ENCODE measurements at places on chromosomes 7 and 10.

GRCh38 chr7:45915606-45916005 is 5.5 kb downstream of the IGFBP3 start:
- DNase-seq = no peak

GRCh38 chr7:133294234-133294633 is 41.4 kb downstream of the EXOC4 start:
- no peak for DNase-seq

DNA sequence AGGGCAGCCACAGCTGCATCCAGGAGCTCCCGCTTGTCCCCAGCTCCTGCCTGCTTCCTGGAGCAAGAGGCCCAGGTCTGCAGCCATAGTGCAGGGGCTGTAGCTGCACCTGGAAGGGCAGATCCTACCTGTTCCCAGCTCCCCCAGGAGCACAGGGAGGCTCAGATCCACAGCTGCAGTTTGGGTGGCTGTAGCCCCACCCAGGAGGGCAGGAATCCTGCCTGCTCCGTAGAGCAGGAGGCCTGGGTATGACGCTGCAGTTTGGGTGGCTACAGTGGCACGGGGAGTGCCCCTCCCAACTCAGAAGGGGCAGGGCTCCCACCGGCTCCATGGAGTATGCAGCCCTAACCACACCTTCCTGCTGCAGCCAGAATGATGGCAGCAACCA is 26.7 kb upstream of the CDCA7L start:
- DNase-seq = no peak

DNA sequence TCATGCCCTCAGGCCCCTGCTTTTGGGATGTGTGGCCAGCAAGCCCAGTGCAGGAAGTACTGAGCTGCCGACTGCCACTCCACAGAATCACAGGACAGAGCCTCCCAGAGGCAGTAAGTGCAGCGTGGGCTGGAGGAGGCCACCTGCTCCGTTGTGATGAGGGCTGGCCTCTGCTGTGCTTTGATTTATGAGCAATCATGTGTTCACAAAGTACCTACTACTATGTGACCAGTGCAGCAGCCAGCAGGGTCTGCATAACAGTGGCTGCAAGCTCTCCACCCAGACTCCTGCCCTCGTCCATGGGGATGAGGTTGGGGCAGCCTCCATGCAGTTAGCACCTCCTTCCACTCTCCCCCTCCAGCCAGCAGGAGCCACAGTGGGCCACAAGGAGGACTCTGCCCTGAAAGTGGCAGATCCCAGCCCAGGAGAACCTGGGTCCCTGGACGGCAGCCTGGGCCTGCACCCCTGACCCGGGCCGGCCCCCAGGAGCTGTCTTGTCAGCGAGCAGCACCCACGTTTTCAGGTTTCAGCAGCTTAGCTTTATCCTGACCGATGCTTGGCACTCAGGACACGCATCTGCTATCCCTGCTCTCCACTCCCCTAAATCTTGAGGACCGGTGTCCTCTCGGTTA is 37.7 kb upstream of the INSIG1 start:
- no peak for DNase-seq

DNA sequence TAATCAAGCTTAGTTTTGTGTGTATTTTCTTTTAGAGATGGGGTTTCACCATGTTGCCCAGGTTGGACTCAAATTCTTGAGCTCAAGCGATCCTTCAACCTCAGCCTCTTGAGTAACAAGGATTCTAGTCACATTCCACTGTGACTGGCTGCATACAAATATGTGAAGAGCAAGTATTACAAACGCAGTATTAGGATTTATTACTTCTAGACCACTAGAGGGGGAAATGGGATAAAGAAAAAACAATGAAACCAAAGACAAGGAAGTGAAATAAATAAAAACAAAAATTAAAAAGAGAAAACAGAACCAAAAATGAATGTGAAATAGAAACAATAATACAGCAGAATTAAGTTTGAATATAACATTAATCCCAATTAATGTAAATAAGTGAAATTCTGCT is 308.7 kb downstream of the ANKRD30A start:
- DNase-seq = no peak

DNA sequence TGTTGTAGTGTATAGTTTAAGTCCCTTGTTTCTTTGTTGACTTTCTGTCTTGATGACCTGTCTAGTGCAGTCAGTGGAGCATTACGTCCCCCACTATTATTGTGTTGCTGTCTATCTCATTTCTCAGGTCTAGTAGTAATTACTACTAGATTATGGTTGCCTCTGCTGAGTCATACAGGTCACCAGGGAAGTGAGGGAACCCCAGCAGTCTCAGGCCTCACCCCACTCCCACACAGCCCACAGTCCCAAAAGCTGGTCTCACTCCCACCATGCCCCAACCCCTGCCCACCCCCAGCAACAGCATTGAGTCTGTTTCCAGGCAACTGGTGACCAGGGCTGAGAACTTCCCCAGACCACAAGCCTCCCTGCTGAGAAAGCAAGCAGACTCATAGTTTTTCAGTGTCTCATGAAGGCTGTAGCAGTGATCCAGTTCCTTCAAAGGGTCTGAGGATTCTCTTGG is 88.0 kb downstream of the PLXDC2 start:
- DNase-seq = no peak

- no peak for DNase-seq
These were observed 92.2 kb downstream of the SEMA3C start for GRCh38 chr7:80826520-80827238.

- no peak for DNase-seq
These were observed 7.2 kb upstream of the PYROXD2 start for GRCh38 chr10:98422182-98422581.

- peak; percentile 52 for DNase-seq
These were observed 131.4 kb downstream of the PRPF18 start for GRCh38 chr10:13717936-13718772.

- no peak for DNase-seq
These were observed 214.9 kb downstream of the LRMDA start for GRCh38 chr10:75646218-75646915.

- no peak for DNase-seq
These were observed 149.4 kb downstream of the SNX10 start for GRCh38 chr7:26441002-26441521.

GRCh38 chr10:12381536-12382156 is 32.3 kb downstream of the CAMK1D start:
- DNase-seq = no peak

DNA sequence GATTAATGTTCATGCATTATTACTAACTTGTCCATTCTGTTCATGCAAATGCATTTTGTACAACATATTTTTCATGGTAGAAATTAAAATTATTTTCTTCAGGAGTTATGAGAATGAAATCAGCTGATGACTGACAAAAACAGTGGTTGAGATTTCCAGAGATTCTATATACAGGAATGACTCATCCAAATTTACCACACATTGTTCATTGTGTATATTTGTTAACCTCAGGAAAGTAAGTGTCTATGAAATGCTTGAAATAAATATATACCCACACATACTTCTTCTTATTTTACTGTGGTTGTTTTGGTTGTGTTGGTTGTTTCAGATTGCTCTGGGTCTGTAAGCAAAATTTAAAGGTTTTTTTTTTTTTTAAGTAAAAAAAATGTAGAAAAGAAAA is 108.1 kb upstream of the SP8 start:
- DNase-seq = no peak

GRCh38 chr7:55085511-55086412 is 66.9 kb downstream of the EGFR start:
- DNase-seq = no peak

DNA sequence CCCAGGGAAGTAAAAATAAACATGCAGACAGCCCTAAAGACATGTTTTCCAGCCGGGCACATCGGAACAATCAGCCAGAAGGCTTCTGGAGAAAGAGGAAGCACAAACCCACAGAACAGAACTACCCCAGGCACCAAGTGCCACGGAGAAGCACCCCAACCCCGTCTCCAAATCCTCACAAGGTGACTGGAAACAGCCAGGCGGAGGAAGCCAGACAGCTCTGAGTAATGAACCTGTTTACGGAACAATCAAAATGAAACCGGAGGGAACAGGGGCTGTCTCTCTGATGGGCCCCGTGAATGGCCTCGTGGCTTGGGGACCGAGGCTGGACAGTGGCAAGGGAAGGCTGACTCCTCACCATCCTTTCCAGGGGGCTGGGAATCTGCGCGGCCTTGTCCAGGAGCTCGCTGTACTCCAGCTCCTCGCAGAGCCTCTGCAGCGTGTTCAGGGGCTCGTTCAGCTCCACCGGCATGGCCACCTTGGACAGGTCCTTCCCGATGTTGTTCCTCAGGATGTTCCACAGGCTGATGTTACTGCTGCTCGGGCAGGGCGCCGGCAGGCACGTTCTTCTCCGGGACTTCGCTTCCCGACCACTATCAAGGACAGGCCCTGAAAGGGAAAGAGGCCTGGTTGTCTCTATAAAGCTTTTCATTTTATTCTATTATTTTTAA is 77.0 kb upstream of the GSDME start:
- peak; percentile 23 for DNase-seq

DNA sequence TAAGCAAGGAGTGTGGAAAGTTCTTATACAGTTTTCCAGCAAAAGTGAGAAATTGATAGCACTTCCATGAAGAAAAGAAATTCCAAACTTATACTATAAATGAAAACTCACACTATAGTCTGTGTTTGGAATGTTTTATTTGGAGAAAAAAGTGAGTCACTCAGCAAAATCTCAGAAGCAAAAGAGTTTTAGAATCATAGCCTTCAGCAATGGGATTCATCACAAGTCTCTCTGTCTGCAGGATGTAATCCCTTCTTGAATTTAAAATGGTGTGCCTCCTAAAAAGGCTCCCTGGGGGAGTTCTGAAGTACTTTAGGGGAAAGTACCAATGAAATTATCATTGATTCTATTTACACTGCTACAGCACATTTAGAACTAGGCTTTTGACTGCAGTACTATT is 756.4 kb downstream of the XPNPEP1 start:
- DNase-seq = no peak

GRCh38 chr7:13240349-13240748 is 552.9 kb downstream of the ARL4A start:
- DNase-seq = no peak

DNA sequence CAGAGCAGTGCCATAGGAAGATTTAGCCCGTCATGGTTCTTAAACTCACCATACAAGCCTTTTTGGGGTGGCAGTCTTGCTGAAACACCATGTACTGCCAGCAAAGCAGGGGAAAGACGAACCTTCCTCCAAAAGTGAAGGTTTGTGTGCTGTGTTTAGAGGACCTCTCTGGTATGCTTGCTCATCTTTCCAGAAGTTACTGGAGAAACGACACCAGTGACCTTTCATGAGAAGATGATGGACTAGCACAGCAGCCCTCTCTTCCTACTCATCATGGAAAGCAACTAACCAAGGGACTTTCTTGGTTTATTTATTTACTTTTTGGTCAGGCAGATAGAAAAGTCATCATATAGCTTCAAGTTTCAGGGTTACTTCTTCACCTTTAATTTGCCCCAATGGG is 247.4 kb downstream of the PTEN start:
- DNase-seq = no peak

- DNase-seq = peak; percentile 48
These were observed 256.9 kb upstream of the NFE2L3 start for GRCh38 chr7:25894902-25895791.

DNA sequence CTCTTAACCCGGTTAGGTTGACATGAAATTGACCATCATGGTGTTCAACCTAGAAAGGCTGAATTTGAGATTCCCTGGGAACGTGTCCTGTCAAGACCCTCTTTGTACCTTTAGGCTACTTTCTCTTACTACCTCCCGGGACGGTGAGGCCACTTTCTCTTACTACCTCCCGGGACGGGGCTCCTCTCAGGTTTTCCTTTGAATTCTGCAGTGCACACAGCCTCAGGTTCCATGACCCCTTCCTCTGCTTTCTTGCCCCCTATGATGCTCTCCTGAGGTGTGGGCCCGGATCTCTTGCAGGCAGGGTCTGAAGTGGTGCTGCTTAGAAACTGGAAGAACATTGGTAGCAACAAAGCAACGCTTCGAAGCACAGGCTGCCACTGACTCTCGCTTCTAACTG is 155.3 kb downstream of the CAMK1D start:
- DNase-seq = no peak

DNA sequence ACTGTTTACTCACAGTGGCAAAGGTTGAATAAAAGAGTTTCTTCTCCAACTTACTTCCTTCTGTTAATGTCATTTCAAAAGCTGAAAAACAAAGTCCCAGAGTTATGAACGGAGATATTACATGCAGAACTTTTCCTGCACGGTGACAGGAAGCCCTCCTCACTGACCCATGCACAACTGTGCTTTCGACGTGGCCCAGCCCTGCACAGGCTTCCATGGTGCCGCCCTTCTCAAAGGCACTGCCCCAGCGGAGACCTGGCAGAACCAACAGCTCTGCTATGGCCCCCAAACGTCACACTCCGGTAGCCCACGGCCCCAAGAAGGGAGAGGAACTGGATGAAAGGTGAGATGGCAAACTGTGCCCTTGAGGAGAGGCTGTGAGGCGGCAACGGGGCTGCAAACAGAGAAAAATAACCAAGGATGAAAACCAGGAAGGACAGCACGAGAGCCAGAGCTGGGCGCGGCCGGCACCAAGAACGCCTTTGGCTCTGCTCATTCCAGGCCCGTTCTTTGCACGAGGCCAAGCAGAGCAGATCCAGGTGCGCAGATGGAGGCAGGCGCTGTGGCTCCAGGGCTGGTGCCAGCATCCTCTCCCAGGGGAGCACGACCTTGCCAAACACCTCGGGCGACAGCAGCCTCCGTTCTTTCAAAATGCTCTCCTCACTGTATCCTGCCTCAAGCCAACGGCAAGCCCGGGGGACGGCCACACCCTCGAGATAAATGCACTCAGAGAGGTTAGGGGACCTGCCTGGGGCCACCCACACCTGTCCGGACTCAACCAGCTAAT is 7.0 kb upstream of the FUOM start:
- DNase-seq = no peak

DNA sequence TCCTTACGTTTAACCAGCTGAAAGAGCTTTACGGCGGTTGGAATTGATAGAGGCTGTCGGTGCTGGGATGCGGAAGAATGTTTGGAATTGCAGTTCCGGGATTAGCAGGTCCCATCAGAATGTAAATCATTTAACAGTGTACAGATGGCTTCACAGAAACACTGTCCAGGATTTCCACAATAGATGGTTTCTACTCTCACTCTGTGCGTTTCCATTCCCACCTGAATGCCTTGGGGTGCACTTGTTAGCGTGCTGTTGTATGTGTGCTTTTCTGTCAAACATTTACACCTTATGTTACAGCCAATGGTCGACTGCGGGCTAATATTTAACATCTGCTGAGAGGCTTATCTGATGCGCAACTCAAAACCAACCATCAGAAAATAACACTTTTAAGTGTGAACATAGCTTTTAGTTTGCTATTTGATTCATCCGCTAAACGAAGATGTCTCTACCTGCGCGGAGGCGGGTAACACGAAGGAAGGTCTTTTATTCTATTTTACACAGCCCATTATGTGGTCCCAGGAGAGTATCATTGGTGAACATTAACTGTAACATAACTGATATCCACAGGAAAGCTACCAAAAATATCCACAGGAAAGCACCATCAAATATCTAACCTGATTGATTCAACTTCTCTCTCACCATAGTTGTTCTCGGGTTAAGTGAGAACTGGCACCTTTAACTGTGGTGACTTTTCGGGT is 179.0 kb downstream of the PRPF18 start:
- DNase-seq = no peak

DNA sequence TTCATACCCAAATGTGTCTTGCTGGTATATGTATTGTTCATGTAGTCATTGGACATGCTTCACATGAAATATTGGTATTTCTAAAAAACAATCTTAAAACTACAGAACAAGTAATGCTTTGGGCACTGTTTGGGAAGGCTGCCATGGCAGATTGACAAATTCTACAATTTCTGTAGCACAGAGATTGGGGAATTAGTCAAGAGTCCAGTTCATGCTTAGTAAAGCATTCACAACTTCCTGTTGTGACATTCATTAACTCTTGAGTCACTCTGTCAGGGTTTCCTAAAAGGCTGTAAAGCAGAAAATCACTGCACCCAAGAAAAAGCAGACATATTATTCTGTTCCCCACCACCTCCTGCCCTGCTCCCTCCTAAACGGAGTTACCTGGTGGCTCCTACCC is 398.9 kb downstream of the PHTF2 start:
- DNase-seq = no peak

Measured in T-cell (primary cell).